Activated CD8-positive, alpha-beta T cell treated with anti-CD3 and anti-CD28 coated beads, Interleukin-2, amount 10 ng/mL, durations not matched to agents 7 days and 5 days (primary cell): ENCODE measurements at places on chromosomes 2 and 18. TPM values are rescaled to one million over a fixed set of nuclear protein-coding genes. Genes with fewer than 3 reads are reported as not detected.

PMAIP1 gene
- 30.5 TPM for total RNA-seq

AGXT gene
- total RNA-seq: not detected

UCN gene
- 2.6 TPM for total RNA-seq

NPPC gene
- 1.4 TPM for total RNA-seq

- no peak overlapping the region for H3K4me3 ChIP-seq
Observed at GRCh38 chr2:200089040-200089755, 133.8 kb downstream of the MAIP1 start.

GRCh38 chr2:97005353-97005752 lies 19.0 kb upstream of the FAM178B start:
- DNase-seq: no peak
- no peaks in the 10 kb centered on the region for H3K36me3 ChIP-seq
- H3K4me3 ChIP-seq: no peak overlapping the region

GRCh38 chr18:64288432-64288831 lies 139.5 kb upstream of the LINC00305 start:
- no peaks in the 10 kb centered on the region for H3K4me1 ChIP-seq
- no peak overlapping the region for H3K27ac ChIP-seq
- no peak for DNase-seq
- no peaks in the 10 kb centered on the region for H3K36me3 ChIP-seq
- no peaks in the 10 kb centered on the region for H3K27me3 ChIP-seq

DNA sequence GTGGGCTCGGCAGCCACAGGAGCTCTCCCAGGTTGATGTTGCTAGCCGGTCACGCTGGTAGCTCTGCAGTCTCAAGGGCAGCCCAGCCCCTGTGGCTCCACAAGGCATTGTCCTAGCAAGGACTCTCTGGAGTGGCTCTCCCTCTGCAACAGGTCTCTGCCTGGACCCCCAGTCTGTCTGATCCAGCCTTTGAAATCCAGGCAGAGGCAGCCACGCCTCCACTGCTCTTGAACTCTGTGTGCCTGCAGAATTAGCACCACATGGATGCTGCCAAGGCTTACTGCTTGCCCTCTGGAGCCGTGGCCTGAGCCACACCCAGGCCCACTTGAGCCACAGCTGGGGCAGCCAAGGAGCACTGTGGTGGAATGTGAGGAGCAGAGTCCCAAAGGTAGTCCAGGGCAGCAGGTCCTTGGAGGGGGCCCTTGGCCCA lies 43.0 kb upstream of the FAHD2A start:
- H3K27me3 ChIP-seq: peaks cover 10% of the 10 kb centered on the region
- no peak overlapping the region for H3K4me3 ChIP-seq
- no peaks in the 10 kb centered on the region for H3K4me1 ChIP-seq
- no peak overlapping the region for H3K27ac ChIP-seq
- H3K36me3 ChIP-seq: no peaks in the 10 kb centered on the region
